ENCODE measurements at places on chromosomes 6 and 20.

DNA sequence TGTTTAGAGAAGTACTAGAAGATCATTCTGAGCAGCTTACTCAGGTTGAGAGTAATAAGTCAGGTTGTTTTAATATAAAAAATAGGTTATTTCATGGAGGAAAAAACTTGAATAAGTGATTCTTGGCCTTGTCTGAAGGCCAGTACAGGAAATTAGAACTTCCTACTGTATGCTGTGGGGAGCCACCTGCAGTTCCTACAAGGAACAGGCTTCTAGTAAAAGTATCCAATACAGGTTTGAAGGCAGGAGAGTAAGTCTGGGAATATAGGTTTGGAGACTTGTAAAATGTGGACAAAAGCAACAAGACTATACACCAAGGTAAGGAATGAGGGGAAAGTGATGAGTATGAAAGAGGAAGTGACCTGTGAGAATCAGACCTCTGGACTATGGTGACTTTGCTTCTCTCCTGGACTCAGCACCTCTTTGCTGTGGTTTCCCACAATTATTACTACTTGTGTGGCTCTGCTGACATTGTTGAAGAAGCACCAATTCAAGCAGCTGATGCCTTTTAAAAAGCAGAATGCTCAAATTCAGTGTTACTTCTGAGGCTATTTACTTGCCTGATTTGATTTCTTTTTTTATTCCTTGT is 278.6 kb downstream of the TBC1D7 start:
- no peak overlapping the region for H3K4me3 ChIP-seq
- no peaks in the 10 kb centered on the region for H3K36me3 ChIP-seq
- no peak for DNase-seq
- no peak overlapping the region for H3K27ac ChIP-seq
- H3K4me1 ChIP-seq = peaks cover 16% of the 10 kb centered on the region

- H3K4me3 ChIP-seq = no peak overlapping the region
- H3K36me3 ChIP-seq = no peaks in the 10 kb centered on the region
- H3K27me3 ChIP-seq = peaks cover 24% of the 10 kb centered on the region
- H3K27ac ChIP-seq = no peak overlapping the region
These were observed 95.2 kb upstream of the CCDC167 start for GRCh38 chr6:37594895-37595294.

- H3K4me3 ChIP-seq = no peak overlapping the region
- H3K27ac ChIP-seq = no peak overlapping the region
These were observed 91.2 kb downstream of the DNAH8 start for GRCh38 chr6:38806271-38806670.

GRCh38 chr20:39290575-39290974 is 328.4 kb downstream of the DHX35 start:
- H3K27me3 ChIP-seq = peaks cover 33% of the 10 kb centered on the region
- no peak for DNase-seq
- no peaks in the 10 kb centered on the region for H3K4me1 ChIP-seq
- H3K4me3 ChIP-seq = no peak overlapping the region
- H3K36me3 ChIP-seq = peaks cover 12% of the 10 kb centered on the region

GRCh38 chr6:145904868-145905267 is 59.3 kb downstream of the SHPRH start:
- H3K4me1 ChIP-seq = no peaks in the 10 kb centered on the region
- no peak overlapping the region for H3K27ac ChIP-seq
- H3K4me3 ChIP-seq = no peak overlapping the region
- peaks cover 77% of the 10 kb centered on the region for H3K36me3 ChIP-seq

GRCh38 chr6:34246563-34247391 is 2.0 kb downstream of the SMIM29 start:
- H3K4me1 ChIP-seq = peaks cover 47% of the 10 kb centered on the region
- no peak overlapping the region for H3K4me3 ChIP-seq
- peaks cover 4% of the 10 kb centered on the region for H3K27me3 ChIP-seq
- H3K36me3 ChIP-seq = peaks cover 24% of the 10 kb centered on the region

DNA sequence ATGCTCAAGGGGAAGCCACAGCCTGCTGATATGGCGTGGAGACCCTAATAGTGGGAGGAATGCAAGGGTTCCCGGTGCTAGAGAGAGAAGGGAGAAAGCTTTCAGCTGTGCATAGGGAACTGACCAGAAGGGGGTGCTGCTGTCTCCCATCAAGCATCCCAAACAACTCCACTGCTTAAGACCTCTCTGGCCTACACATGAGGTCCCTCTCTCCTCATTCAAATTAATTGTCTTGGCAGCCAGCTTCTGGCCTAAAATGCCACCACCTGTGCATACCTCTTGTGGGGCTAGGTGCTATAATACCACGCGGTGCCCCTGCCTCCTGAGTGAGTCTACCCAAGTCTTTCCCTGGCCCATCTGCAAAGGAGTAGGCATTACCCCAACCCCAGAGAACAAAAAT is 14.5 kb downstream of the ADISSP start:
- H3K27me3 ChIP-seq = peaks cover 42% of the 10 kb centered on the region
- peaks cover 18% of the 10 kb centered on the region for H3K36me3 ChIP-seq
- no peak overlapping the region for H3K27ac ChIP-seq
- peak; percentile 73 for DNase-seq

- H3K27me3 ChIP-seq = peaks cover 9% of the 10 kb centered on the region
- no peaks in the 10 kb centered on the region for H3K36me3 ChIP-seq
These were observed 533 bp upstream of the RSPO3 start for GRCh38 chr6:127117979-127118297.

DNA sequence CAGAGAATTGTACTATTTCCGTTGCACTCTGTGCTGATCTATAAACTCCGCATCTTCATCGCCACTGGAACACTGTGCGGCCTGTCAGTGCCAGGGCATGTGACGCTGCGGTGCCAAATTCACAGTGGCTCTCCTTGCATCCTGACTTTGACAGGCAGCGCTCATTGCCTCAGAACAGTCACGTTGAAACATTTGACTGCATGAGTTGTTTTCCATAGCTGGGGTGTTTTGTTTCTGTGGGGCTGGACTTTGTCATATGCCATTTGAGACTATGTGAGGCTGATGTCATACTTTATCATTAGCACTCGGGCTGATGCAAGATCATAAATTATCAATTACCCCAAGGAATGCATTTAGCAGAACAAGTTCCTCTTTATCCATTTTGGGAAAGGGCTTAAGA is 32.7 kb downstream of the CFAP61 start:
- no peaks in the 10 kb centered on the region for H3K4me1 ChIP-seq
- H3K36me3 ChIP-seq = no peaks in the 10 kb centered on the region
- peaks cover 35% of the 10 kb centered on the region for H3K27me3 ChIP-seq

DNA sequence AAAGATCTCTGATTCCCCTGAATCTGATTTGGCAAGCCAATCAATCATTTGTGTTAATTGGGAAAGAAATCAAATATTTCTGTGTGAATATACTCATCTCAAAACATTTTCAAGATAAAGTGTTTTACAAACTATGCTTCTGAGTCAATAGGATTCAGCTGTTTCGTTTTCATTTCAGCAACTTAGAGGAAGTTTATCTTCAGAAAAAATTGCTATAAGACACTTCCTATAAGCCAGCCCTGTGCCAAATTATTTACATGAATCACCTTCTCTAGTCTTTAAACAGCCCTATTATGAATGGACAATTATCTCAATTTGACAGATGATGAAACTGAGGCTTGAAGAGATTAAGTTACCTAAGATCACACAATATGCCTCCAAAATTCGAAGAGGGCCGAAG is 10.9 kb downstream of the DEFB129 start:
- no peaks in the 10 kb centered on the region for H3K4me1 ChIP-seq
- peaks cover 7% of the 10 kb centered on the region for H3K27me3 ChIP-seq
- no peak overlapping the region for H3K27ac ChIP-seq
- DNase-seq = no peak

DNA sequence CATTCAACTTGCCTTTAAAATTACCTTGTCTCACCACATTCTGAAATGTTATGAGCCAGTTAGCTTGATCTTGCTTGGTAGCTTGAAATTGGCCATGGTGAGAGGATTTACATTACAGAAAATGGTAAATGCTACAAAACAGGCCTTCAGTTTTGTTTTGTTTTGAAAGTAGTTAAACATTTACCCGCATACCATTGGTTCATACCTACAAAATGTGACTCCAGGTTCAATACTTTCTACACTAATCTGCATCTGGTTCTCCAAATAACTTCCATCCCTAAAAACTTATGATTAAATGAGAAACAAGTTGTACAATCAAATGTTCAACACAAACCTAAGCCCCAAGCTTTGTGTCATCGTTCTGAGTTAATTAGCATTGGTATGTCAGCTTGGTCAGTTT is 30.5 kb upstream of the MYBL2 start:
- H3K4me3 ChIP-seq = no peak overlapping the region
- peaks cover 3% of the 10 kb centered on the region for H3K27me3 ChIP-seq
- peaks cover 71% of the 10 kb centered on the region for H3K36me3 ChIP-seq
- no peaks in the 10 kb centered on the region for H3K4me1 ChIP-seq

Data from nephron progenitor cell (in vitro differentiated cells).